Activated naive CD8-positive, alpha-beta T cell treated with anti-CD3 and anti-CD28 coated beads for 36 hours (primary cell): ENCODE measurements at places on chromosomes 7 and 10.

- DNase-seq = no peak
Observed at GRCh38 chr10:117609095-117609795, 66.7 kb downstream of the EMX2 start.

- DNase-seq = no peak
Observed at GRCh38 chr7:111018960-111019736, 71.8 kb upstream of the LRRN3 start.

GRCh38 chr10:11161096-11161495 lies 143.4 kb downstream of the CELF2 start:
- DNase-seq = no peak

- DNase-seq = no peak
Observed at GRCh38 chr7:22442882-22443369, 57.1 kb downstream of the STEAP1B start.

DNA sequence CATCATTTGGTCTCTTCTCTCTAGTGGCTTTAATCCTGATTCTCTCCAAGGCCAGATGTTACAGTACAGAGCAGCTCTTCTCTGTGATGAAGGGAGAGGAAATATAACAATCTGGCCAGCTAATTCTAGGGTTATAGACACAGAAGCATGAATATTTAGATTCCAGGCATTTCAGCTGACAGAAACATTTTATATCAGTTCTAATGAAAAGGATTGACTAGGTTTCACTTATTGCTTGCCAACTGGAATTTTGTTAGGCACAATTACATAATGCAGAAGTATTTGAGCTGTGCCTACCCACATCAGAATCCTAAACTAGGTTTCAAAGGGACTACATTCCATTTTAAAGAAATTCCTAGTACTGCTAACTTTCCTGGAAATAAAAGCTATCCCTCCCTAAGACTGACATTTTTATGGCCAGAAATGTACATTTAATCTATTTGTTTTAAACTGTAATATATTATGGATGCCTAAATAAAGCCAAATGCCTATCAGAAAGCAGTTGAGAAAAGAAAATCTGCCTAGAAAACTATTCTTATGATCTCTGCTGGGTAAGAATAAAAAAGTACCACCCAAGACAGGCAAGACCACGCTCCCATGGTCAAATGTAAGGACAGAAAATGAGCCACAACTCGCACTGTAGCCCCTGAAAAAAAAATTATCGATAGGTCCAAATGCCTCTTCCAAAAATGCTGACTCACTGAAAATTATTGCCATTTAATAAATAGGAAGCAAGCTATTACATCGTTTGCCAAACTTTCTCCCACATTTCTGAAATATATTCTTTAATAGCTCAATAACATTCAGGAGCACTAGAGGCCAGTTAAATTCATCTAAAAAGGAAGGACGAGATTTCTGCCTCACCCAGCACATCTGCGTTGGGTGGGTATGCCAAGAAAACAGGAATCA lies 498.1 kb downstream of the KCNMA1 start:
- DNase-seq = no peak

DNA sequence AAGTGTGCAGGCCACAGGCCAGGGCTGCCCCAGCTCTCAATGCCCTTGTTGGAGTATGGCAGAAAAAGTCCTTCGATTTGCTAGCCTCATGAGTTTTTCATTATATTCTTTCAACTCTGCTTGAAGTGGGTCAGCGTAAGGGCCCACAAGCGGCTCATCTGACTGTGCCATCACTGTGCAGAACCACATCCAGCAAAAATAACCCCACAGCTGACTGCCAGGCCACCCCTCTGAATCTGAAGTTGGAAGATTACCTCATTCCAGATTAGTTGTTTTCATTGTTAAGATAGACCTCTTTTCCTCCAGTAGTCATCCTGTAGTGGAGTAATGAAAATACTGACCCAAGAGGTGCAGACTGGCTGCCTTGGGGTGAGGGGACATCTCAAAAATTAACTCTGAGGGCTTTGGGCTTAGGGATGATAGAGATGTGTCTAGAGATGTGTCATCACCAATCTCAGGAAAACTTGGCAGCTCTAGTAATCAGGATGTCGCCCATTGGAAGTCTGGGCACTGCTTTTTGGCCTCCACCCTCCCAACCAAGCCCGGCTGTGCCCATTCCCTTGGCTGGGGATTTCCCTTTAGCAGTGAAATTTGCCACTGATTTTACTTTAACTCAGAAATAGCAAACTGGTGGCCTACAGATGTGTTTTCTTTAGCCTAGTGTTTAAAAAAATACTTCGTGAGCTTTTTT lies 164.3 kb downstream of the LCOR start:
- no peak for DNase-seq

DNA sequence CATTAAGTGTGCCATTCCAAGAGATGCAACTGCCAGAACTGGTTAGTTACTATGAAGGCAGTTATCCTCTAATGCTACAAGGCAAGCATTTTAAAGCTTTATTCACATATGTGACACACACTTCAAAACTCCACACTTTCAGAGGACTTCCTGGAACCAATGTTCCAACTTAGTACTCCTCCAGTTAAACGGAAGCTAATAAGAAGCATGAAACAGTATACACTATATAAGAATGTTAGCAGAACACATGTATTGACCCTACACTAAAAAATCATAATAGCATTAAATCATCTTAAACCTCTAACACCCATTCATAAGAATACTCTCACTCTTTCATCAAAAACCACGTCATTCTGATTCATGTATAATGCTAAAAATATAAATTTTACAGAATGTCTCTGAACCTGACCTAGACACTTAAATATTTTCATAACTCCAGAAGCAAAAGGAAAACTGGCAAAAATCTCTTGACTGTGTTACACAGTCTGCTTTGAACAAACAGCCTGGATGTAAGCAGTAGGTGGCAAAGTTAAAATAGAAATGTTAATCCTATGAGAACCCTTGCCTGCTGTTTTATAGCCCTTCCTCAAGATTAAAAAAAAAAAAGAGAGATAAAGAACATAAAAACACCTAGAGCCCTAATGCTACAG lies 135.0 kb downstream of the SEMA3C start:
- no peak for DNase-seq

GRCh38 chr10:71396084-71396710 lies 523 bp upstream of the CDH23 start:
- DNase-seq = peak; percentile 55

DNA sequence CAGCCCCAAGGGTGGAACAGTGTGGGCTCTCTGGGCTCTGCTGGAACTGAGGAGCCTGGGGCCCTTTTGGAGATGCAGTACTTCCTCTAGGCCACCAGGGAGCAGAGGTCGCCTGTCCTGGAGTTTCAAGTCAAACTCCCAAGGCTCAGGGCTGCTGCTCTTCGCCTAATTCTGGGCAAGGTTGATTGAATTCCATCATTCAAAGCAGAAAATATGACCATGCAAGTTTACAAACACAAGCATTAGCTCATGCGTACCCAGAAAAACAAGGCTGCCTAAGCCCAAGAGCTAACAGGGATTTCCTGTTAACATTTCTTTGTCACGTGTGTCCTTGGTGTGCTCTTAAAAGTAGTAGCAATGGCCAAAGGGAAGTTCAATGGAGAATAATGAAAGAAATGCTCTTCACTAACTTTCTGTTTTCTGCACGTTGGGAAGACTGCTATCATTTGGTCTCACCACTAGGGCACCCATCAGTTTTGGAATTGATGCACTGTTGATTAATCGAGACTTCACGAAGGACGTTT lies 20.1 kb downstream of the LDB3 start:
- DNase-seq = peak; percentile 54

DNA sequence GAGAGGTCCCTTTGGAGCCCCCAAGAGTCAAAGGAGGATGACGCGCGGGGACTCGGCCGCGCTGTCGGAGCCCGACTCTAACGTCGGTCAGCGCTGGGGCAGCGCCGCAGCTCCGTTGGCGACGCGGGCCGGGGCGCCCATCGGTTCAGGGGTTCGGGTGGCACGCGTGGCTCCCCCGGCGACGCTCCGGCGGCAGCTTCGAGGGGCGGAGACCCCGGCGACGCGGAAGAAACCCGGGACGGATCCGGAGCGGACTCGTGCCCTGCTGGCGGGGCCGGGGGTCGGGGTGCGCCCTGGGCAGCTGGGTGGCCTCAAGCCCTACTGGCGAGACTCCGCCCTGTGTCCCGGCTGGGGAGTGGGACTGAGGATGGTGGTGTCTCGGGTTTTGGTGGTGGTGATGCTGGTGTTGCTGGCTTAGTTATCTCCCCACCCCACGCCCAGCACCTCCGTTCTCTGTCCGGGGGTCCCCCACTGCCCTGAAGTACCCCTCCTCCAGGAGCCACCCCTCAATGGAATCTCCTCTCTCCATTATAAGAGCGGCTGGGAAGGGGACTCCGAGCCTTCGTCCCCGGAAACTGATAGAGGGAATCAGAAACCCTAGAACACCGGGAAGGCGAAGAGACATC lies at the start of gene NAT16:
Gene NAT16, minus strand, starts transcription at position 164 of the 626 bp plus-strand sequence. CDS start 5,486 bp downstream, outside the sequence.
- DNase-seq = no peak

DNA sequence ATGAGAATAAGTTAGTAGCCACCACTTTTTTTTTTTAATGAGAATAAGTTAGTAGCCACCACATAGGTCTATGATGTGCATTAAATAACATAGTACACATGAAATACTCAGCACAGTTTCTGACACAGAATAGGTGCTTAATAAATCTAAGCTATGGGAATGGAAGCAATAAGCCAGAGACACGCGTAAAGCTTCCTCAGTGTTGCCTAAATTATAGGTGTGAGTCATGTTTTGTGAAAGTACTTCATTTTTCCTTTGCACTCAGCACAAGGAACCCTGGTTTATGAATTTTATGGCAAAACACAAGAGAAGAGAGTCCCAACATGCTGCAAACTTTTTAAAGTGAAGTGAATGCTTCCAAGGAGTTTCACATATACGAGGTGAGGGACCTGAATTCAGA lies 267.4 kb downstream of the RNLS start:
- no peak for DNase-seq

DNA sequence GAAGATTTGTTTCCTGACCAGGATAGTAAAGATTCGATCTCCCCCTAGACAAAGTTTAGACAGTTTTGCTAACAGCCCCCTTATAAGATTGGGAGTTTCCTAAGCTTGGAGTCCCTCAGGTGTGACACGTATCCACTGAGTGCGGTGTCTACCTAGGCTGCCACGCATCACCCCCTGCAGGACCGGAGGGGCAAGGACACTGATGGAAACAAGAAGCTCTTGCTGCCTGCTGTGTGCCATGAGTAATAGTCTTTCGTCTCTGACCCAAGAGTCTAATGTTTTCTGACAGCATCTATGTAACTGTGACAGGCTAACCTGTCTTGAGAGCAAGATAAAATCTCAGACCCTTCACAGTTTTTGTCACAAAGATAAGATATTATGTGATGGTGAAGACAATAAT lies 173.5 kb downstream of the SEMA3E start:
- no peak for DNase-seq
